ENCODE measurements at places on chromosomes 1 and 21. TPM values are rescaled to one million over a fixed set of nuclear protein-coding genes. Genes with fewer than 3 reads are reported as not detected.
A peak's percentile ranks its signal among the peaks of the same experiment; 100 is the strongest.

The SYCP1 gene
- total RNA-seq: not detected

The SRSF10 gene
- 169 TPM for total RNA-seq

The SPATA6 gene
- total RNA-seq: 1.8 TPM

The DOCK7 gene
- total RNA-seq: 10.0 TPM

The KCNC4 gene
- total RNA-seq: 9.7 TPM

The KCNJ9 gene
- not detected for total RNA-seq

The NECTIN4 gene
- not detected for total RNA-seq

The GUCA2B gene
- not detected for total RNA-seq

The TDRD5 gene
- total RNA-seq: not detected

The PAQR7 gene
- total RNA-seq: 2.8 TPM

The ITPKB gene
- total RNA-seq: 40.3 TPM

The SYT2 gene
- total RNA-seq: not detected

The ELAPOR1 gene
- total RNA-seq: 4.4 TPM

The PRRX1 gene
- not detected for total RNA-seq

The ITSN1 gene
- 2.2 TPM for total RNA-seq

DNA sequence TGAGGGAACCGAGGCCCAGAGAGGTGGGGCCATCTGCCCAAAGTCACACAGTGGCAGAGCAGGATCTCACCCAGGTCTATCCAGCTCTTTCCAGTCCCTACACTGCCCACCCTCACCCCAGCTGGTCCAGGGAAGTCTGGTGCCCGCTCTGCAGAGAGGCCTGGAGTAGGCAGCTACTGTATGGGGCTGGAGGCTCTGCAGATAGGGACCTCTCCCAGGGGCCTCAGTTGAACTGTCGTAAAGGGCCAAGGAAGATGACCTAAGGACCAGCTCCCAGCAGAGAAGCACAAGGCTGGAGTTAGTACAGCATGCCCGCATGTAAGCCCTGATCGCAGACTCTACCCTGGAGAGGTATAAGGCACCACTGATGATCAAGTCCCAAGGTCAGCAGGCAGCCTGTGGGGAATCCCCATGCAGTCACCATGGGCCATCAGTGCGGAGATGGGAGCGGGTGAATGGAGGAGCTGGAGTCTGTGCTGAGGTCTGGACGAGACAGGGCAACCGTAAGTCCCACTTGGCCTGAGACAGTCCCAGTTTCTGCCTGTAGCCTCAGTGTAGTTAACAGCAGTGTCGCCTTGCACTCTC is 320.2 kb downstream of the MATN1 start:
- DNase-seq: no peak

DNA sequence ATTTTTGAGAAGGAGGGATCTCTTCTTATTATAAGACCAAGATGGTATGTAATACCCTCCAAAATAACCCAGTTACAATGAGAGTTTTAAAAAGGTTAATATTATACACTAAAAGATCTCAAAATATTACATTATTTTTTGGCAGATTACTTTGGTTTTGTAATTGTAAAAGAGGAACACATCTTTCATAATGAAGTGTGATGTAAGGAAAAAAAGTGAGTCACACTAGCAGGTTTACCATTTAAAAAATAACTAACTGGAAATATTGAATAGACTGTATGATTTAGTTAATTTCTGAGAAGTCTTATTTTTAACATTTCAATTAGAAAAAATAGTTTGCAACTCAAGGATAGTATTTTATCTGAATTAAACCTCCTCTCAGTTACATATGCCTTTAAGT is 1.1 kb downstream of the F5 start:
- no peak for DNase-seq

DNA sequence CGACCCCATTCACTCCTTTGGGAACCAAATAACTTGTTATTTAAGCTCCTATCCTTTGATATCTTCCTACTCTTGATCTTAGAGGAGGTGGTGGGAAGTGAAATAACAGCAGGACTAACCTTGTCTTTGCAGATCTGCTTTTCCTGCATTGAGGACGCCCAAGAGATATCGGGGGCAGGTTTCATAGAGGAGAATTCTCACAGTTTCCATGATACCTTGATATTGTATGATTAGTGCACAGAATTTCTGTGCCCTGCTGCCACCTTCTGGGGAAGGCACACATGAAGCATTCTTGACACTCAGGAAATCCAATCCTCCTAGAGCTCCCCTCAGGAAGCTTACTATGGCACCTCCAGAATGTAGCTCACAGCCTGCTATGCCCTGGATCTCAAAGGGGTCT is 1.6 kb downstream of the CD1B start:
- peak; percentile 17 for DNase-seq

- DNase-seq: no peak
Measured at GRCh38 chr1:54272772-54273091, 72.8 kb downstream of the MRPL37 start.

DNA sequence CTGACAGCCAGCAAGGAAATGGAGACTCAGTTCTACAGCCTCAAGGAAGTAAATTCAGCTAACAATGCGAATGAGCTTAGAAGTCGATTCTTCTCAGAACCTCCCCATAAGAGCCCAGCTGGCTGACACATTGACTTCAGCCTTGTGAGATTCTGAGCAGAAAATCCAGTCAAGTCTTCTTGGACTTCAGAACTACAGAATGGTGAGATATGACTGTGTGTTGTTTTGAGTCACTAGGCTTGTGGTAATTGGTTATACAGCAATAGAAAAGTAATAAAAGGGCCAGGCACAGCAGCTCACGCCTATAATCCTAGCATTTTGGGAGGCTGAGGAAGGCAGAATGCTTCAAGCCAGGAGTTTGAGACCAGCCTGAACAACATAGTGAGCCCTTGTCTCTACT is 161.8 kb upstream of the IVNS1ABP start:
- DNase-seq: no peak

- peak; percentile 45 for DNase-seq
Measured at GRCh38 chr21:44657635-44658540, at the start of gene KRTAP12-3. KRTAP12-3 (plus strand) TSS chr21:44657932; CDS start chr21:44657980, 48 bp downstream.

DNA sequence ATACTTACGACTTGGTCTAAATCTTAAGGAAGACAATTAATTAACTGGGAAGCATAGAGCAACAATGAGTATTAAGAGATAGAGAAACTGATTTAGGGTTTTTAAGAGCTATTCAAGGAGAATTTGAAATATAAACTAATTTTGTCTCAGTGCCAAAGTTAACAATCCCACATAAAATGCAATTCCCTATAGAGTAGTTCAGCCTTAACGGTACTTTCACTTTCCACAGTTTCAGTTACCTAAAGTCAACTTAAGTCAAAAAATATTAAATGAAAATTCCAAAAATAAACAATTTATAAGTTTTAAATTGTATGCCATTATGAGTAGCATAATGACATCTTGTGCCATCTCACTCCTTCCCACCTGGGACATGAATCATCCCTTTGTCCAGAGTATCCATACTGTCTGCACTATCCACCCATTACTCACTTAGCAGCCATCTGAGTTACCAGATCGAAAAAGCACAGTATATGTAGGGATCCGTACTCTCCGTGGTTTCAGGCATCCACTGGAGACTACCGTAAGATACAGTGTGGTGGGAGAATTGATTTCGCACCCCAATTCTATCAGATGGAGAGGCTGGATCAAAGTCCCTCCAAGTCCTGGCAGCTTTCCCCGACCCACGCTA is 4.8 kb upstream of the SARS1 start:
- DNase-seq: no peak

- DNase-seq: peak; percentile 70
Measured at GRCh38 chr1:206117151-206117948, at the start of gene AVPR1B. AVPR1B (minus strand) TSS chr1:206117388; CDS start chr1:206116890, 498 bp downstream.

- DNase-seq: peak; percentile 55
Measured at GRCh38 chr21:45889256-45889655, 92.3 kb upstream of the COL6A1 start.

DNA sequence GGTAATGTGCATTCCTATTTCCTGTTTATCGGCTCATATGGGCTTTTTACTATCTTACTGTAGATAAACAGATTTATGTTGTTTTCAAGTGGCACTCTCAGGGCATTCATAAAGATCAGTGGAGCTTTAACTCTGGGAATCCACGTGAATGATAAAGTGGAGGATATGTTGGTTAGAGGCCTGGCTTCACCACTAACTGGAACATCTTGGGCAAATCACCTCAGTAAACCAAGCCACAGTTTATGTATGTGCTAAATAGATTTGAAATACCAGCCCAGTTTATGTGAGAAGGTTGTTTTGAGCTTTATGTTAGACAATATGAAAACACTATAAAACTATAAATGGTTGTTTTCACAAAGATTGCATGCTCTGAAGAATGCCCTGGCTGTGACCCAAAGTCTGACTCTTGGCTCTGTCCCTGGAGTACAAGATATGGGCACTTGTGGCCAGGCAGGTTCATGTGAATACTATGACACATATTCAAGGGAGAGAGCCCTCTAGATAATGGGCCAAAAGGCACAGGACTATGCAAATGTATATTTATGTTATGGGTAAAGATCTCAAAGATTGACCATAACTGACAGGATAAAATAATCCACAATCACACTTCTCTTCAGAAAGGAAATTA is 36.7 kb downstream of the FAM163A start:
- DNase-seq: no peak

GRCh38 chr1:226403201-226404034 is 4.5 kb downstream of the PARP1 start:
- peak; percentile 41 for DNase-seq

GRCh38 chr1:225655509-225656258 is 2.8 kb upstream of the ENAH start:
- DNase-seq: peak; percentile 47

- no peak for DNase-seq
Measured at GRCh38 chr1:14183329-14183728, 415.2 kb upstream of the KAZN start.

DNA sequence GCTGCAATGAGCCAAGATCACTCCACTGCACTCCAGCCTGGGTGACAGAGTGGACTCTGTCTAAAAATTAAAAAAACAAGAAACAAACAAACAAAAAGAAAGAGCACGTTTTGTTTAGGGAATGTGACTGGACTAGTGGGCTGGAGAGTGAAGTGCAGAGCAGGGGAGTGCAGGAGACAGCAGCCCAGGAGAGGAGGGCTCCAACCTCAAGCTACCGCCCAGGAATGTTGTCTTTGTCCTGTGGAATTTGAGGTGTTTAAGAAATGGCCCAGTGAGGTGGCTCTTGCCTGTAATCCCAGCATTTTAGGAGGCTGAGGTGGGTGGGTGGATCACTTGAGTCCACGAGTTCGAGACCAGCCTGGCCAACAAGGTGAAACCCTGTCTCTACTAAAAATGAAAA is 42.4 kb upstream of the MTF2 start:
- DNase-seq: no peak

- DNase-seq: no peak
Measured at GRCh38 chr1:175520186-175520585, 223.2 kb downstream of the TNR start.

GRCh38 chr1:117215733-117216462 is 5.2 kb upstream of the VTCN1 start:
- no peak for DNase-seq

DNA sequence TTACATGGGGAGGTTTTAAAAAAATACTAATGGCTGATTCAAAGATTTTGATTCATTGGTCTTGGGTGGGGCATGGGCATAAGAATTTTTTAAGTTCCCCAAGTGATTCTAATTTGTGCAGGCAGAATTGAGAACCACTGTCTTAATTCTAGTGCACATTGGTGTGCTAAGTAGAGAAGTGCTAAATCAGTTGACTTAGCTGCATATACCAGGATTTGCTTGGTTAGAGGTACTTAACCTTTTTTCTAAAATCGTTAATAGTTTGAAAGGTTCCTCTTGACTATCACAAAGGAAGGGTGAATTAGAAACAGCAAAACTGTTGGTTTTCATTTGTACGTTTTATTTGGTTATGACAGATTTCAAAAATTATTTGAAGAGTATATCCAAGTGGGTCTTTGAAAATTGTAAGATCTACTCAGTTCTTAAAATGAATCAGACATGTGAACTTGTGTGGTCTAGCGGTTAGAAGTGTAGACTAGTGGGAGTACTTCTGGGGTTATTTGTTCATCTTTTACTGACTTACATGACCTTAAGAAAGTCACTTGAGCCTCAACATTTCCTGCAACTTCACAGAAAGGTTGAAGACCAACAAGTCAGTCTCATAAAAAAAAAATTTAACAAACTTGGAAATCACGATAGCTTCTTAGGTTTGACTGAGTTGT is 66.7 kb downstream of the RPAP2 start:
- no peak for DNase-seq

DNA sequence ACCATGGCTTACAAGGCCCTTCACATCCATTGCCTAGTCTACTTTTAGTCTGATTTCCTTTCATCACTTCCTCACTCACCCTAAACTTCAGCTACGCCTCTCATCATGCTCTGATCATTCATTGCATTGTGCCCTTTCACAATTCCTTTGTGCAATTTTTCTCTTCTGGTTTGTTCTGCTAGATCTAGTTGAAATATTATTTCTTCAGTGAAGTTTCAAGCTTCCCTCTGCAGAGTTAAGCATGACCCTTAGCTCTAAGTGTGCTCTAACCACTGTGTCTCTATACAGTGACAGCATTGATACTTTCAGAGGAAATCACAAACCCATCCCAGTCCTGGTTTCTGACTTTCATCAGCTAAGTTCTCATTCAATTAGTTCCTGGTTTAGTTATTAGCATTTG is 166.1 kb downstream of the PLA2G4A start:
- DNase-seq: no peak

GRCh38 chr1:111274653-111275052 is 16.0 kb upstream of the CHIA start:
- peak; percentile 32 for DNase-seq

GRCh38 chr21:33896691-33897090 is 18.9 kb downstream of the ATP5PO start:
- DNase-seq: no peak

DNA sequence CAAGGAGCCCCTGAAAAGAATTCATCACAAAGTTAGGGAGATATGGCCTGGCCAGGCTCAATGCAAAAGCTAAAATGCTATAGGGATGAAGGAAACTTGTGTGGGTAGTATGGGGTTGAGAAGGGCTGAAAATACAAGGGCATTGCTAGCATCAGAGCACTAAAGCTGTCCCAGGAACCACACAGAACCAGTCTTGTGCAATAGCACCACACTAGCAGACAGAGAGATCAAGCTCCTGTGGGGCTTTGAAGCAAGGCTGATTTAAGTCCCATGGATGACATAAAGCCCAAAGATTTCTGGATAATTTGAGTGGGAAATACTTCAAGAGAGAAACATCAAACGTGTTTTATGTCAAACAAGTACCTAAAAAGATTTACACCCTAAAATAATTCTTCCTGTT is 97.1 kb downstream of the VAV3 start:
- no peak for DNase-seq

- no peak for DNase-seq
Measured at GRCh38 chr1:186765446-186765845, 63.3 kb upstream of the PLA2G4A start.

GRCh38 chr1:3306583-3307291 is 147.7 kb upstream of the ARHGEF16 start:
- DNase-seq: no peak

DNA sequence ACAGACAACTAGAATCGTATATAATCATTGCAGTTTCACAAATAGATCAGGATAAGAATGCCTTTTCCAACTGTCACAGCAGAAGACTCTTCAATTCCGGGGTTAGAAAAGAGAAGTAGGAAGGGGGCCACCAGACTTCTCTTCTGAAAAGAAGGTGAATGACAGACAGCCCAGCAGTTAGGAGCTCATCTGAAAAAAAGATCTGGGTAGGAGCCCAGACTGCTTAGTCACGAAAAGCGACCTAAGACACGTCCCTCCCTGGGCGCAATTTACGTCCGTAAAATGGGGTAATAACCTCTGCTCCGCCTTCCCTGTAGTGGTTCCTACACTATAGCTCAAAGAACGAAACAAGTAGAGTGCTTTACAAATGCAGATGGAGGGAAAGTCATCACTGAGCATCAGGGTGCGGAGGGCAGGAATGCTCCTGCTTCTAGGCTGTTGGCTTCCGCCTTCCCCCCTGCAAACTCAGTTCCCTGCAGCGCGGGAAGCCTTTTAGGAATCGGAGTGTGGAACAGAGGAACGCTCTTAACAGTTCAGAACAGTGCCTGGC is 582 bp downstream of the ORC1 start:
- peak; percentile 80 for DNase-seq

Data from activated naive CD4-positive, alpha-beta T cell treated with anti-CD3 and anti-CD28 coated beads for 36 hours (primary cell).